Activated CD4-positive, CD25-positive, alpha-beta regulatory T cell (primary cell): ENCODE measurements at places on chromosomes 4 and X.

DNA sequence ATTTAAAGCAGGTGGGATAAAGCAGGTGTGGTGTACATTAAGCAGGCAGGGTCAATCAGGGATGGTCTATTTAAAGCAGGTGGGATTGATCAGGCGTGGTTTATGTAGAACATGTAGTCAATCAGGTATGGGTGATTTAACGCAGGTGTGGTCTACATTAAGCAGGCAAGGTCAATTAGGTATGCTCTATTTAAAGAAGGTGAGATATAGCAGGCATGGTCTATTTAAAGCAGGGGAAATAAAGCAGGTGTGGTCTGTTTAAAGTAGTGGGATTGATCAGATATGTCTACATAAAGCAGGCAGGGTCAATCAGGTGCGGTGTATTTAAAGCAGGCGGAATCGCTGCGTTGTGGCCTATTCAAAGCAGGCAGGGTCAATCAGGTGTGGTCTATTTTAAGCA lies 88.6 kb upstream of the MXRA5 start:
- no peak for DNase-seq

DNA sequence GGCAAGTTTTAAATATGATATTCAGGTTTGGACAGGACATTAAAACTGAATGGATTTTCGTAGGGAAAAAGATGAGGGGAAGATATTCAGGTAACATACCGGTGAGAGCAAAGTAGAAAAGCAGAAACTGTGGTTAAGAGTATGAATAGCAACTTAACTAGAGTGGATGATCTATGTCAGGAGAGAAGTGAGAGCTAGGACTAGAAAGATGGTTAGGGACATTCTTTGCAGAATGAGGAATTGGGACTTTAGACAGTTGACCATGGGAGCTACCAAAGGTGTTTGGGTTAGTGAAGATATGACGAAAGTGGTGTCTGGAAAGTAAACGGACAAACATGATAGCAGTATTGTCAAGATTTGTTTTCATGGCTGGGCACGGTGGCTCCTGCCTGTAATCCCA lies 45.2 kb downstream of the ANXA5 start:
- DNase-seq = no peak

GRCh38 chrX:73268463-73268862 lies 53.8 kb upstream of the NAP1L2 start:
- no peak for DNase-seq

DNA sequence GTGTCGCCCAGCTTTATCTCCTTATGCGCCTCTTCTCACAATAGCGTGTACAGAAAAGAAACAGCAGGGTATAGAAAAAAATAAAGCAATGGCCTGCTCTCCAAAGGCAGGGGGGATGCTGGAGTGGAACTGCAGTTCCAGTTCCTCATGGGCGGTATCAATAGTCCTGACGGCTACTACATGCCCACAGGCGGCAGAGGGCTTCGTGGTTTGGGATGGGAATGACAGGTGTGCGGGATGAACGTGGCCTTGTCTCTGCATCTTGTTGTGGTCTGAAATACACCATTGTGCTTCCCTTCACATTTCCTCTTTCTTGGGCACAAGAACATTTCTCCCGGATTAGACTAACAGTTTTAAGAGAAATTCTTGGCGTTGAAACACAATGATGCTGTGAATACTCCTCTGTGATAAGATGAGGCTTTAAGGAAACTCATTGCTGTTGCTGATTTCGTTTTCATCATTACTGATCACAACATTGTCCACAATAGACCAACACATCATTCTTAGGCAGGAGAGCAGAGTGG lies 124.1 kb upstream of the IGFBP7 start:
- DNase-seq = no peak

DNA sequence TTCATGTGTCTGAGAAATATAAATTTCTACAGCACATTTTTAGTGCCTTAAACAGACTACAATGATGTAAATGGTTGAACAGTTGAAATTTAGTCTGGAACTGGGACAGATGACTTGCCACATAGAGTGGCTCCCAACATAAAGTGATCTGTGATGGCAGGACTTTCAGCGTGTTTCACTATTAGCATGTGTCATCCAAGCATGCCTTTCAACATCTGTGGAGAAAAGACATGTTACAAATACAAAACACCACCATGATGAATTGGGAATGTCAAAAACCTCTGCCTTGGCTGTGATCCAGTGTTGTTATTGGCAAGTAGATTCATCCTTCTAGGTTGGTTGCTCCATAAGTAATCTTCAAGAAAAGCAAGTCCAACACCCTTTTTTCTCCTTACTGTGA lies 348.7 kb downstream of the MAPK10 start:
- no peak for DNase-seq

DNA sequence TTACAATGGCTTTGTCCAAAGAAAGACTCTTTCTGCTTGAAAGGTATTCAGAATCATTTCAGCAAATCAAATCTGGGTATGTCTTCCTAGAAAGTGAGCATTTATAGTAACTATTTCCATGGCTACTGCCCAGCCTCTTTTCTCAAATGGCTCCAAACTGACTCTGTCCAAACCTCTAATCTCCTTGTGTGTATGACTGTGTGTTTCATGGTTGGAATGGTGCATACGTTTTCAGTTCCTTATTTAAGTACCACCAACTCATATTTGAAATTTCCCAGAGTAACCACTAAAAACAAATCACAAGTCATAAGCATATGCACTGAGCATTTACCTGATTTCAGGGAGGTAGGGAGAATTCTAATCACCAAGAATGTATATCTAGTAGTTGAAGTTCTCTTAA lies 106.0 kb downstream of the TMEM144 start:
- no peak for DNase-seq

DNA sequence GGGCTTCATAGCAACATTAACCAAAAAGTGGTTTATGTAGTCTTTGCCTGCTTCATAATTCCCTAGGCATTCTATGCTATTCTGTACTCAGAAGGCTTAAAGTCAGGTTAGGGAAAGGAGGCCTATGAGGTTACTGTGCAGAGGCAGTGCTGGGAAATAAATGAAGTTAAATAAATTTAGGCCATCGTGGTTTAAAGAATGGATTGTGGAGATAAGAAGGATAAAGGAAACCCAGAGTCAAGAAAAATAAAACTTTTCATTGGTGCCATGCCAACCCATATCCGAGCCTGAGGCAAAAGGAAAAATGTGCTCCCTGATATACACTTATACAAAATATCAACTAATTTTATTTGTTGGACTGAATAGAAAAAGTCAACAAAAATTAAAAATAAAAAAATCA lies 70.2 kb downstream of the AR start:
- DNase-seq = no peak

DNA sequence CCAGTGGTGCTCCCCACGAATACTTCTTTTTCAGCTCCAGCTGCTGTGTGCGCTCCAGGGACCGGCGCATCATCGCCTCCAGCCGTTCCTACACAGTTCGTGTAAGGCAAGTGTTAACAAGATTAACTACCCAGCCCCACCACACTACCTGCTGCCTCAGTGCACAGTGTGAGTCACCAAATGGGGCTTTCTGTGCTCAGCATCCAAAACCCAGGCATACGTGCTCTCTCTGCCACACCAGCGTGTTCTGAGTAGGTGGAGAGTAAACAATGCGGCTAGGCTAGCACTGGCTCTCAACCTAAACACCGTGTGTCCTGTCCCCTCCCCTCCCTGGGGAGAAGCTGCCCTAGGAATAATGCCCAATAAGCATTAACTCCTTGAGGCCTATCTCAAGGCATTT lies 60.0 kb downstream of the MAP7D2 start:
- no peak for DNase-seq

GRCh38 chr4:77154761-77155499 lies 2.1 kb upstream of the CCNG2 start:
- no peak for DNase-seq

DNA sequence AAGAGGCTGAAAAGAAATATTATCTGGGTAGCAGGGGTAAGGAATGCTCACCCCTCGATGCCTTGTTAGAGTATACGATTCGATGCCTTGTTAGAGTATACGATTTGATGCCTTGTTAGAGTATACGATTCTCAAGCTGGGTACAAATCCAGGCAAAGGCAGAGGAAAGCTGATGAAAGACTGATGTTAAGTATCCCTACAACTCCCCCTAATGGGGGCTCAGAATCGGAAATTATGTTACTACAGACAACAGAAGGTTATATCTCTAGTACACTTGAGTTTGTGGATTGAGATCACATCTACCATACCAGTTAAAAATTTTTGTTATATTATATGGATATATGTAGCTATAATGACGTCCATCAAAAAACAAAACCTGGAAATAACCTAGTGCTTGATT lies 4.8 kb downstream of the LRRC66 start:
- no peak for DNase-seq

- DNase-seq = no peak
These were observed 24.3 kb downstream of the NFKB1 start for GRCh38 chr4:102525504-102525903.

GRCh38 chr4:128527946-128528576 lies 240.4 kb upstream of the PGRMC2 start:
- no peak for DNase-seq

GRCh38 chr4:63788271-63788670 lies 621.0 kb downstream of the TECRL start:
- DNase-seq = no peak

DNA sequence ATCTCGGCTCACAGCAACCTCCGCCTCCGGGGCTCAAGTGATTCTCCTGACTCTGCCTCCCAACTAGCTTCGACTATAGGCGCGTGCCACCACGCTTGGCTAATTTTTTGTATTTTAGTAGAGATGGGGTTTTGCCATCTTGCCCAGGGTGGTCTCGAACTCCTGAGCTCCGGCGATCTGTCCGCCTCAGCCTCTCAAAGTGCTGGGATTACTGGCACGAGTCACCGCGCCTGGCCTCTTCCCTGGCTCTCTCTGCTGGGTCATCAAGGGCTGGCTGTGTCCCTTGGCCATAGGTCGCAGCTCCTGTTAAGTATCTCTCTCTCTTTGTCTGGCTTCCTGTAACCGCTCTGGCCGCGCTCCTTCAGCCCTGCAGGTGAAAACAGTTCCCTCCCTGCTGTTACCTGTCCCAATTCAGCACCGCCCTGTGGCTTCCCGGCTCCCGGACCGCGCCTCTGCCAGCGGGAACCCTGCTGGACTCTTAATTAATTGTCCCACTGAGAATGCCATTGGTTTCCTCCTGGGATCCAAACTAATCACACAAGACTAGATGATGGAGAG lies 1.3 kb upstream of the RGS12 start:
- no peak for DNase-seq

GRCh38 chrX:12554206-12554605 lies 237.0 kb upstream of the PRPS2 start:
- DNase-seq = no peak

DNA sequence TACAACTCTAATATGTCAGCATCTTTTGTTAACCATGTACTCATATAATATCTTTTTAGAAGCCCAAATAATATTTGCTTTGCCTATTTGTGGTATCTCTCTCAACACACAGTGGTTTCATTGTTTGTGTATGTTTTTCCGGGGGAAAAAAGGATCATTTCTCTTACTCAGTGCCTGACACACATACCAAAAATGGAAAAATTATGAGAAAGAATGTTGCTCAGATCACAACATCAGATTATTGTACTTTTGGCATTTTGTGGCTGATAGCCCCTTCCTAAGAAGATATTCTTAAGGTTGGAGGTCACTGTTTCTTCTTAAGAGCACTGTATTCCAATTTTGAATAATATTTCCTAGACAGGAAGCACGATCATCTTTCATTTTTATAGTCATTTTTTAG lies 93.6 kb downstream of the PDLIM5 start:
- DNase-seq = no peak
